ENCODE measurements at places on chromosomes 11 and 22. TPM values are rescaled to one million over a fixed set of nuclear protein-coding genes. Genes with fewer than 3 reads are reported as not detected.

- no peak for DNase-seq
Measured at GRCh38 chr11:132346558-132347148, 976.2 kb downstream of the NTM start.

GRCh38 chr22:28935140-28935539 is 51.8 kb downstream of the ZNRF3 start:
- DNase-seq, result no peak

- no peak for DNase-seq
Measured at GRCh38 chr22:27808451-27809225, 7.1 kb upstream of the MN1 start.

DNA sequence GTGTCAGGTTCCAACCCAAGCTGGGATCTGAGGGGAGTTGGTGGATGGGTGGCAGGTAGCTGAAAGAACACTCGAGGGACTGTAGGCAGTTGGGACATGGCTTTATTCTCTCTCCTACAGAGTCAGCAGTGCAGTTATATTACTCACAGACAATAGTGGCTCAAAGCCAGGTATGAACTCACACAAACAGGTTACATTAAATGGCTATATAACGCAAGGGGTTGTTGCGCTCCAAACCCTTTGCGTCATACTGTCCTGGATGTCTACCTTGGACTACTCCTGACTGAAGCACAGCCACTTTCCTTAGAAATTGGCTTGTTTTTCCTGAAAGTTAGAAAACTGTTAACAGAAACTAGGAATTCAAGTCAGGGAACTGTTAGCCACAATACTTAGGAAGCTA is 66.4 kb upstream of the OR4B1 start:
- DNase-seq, result no peak

DNA sequence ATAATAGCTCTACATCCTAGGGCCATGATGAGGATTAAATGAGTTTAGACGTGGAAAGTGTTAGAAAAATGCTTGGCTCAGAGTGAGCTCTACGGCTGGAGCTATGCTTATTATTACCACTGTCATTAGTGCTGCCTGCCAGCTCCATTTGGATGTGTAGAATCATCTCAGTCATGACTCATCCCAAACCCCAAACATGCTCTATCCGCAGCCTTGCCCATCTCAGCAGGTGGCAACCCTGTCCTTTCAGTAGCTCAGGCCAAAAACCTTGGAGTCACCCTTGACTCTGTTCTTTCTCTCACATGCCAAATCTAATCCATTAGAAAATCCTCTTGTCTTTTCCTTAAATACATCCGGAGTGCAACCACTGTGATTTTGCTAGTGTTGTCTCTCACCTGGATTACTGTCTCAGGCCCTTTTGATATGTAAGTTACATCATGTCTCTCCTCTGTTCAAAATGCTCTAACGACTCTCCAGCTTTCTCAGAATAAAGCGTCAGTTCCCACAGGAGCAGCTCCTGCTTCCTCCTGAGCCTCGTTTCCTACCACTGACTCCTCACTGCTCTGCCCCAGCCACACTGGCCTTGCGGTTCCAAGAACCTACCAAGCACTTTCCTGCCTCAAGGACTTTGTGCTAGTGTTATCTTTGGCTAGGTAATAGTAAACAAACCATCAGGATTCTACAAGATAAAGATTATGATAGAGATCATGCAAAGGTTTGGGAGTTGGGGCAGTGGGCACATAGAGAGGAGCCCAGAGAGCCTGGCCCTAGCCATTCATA is 10.5 kb upstream of the CHRM1 start:
- DNase-seq, result peak; percentile 31

DNA sequence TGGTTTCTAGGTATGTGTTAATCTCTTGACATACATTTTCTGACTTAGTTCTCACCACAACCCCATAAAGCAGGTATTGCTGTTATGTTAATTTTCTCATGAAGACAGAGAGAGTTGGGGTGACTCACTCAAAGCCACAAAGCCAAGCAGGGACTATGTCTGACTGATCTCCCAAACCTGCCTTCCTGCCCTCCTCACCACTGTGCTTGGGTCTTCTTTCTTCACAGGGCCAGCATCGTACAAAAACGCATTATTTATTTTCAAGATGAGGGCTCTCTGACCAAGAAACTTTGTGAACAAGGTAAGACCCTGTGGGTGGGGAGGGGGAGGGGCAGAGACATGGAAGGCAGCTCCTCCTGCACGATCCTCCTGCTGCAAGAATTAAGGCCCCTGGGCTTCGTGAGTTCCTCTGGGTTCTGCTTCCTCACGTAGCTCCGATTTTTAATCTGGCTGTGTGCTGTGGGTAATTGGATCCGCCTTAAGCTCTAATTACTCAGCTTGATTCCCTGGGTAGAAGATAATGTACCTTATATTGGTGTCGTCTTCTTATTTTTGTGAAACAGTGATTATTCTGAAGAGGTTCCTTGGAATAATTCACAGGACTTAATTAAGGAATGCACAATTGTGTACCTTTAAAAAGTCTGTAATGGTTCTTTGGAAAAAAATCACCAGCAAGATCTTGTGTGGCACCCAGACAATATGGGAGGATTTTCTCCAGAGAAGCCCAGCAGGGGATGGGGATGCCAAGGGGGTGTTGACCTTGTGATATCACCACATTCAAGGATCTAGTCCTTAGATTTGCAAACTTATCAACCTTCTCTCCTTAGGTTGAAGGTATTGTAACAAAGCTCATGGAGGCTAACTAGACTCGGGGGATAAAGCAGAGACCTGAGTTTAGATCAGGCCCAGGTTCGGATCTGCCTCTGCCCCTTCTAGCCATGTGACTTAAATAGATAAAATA is 112.9 kb downstream of the SPON1 start:
- DNase-seq, result no peak

DNA sequence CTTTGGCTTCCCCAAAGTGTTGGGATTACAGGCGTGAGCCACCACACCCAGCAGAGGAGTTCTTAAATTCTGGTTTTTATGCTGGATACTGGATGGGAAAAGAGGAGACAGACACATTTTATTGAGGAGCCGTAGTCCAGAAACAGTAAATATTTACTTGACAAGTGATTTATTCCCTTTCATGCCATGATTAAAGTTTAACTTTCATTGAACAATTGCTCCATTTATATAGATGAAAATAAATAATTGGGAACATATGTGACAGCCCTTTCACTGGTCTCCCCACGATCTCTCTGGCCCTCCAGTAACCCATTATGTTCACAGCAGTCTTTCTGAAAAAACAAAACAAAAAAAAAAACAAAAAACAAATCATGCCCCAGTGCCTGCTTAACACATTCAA is 19.3 kb upstream of the GRK3 start:
- DNase-seq, result no peak

NRXN2 gene
- 4.8 TPM for total RNA-seq

PNPLA3 gene
- 17.5 TPM for total RNA-seq

GRCh38 chr11:68546555-68546954 is 86.0 kb downstream of the PPP6R3 start:
- no peak for DNase-seq

- no peak for DNase-seq
Measured at GRCh38 chr22:17009640-17010291, 1.7 kb upstream of the GAB4 start.

HEPN1 gene
- not detected for total RNA-seq

CRACR2B gene
- total RNA-seq, result 29.0 TPM

KCNA4 gene
- total RNA-seq, result not detected

PRG3 gene
- total RNA-seq, result not detected

GRCh38 chr11:68116974-68117373 is 4.2 kb downstream of the CHKA start:
- DNase-seq, result no peak

DNA sequence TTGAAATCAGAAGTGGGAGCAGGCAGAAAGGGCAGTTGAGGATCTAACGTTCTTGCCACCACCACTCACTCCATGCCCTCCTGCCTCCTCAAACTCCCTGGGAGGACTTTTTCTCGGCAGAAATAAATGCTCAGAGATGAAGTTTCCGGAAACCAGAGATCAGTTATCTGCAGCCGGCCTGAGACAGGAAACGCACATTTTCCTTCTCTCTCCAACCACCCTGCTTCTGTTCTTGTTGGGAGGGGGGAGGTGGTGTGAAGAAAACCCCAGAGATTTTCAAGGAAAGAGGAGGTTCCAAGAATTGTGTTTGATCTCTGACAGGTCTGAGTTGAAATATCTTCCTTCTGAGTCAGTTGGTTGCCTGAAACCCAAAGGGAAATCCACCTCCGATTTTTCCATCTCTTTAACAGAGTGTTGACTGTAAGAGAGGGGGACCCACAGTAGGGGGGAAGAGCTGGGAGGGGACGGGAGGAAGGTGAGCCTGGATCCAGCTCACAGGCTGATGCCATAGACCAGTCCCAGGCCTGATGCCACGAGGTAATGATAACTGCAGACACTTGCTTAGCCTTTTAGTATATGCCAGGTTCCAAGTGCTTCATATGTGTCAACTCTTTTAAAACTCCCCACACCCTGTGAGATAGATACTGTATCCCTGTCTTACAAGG is 100.8 kb downstream of the TRAF6 start:
- no peak for DNase-seq

DNA sequence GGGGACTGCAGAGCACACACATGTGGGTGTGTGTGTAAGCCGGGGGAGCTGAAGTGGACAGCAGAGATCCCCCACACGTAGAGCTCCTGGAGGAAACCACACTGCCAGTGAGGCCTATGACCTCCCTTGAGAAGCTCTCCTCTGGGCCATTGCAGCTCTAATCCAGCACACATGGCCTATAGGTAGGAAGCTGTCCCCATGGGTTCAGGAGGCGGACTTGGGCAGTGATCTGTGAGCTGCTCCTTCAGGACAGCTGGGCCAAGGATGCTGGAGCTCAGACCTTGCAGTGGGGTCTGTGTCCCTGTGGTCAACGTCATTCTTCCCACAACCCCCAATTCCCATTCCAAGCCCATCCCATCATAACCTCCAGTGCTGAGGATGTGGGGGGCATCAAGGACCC is 29.8 kb downstream of the IGLL5 start:
- no peak for DNase-seq

- DNase-seq, result no peak
Measured at GRCh38 chr22:50281384-50281760, 11.2 kb upstream of the MAPK11 start.

Data from H9 (cell line).